Brain (organoid and tissue), 16 donors: ENCODE measurements at places on chromosomes 2 and 18.

DNA sequence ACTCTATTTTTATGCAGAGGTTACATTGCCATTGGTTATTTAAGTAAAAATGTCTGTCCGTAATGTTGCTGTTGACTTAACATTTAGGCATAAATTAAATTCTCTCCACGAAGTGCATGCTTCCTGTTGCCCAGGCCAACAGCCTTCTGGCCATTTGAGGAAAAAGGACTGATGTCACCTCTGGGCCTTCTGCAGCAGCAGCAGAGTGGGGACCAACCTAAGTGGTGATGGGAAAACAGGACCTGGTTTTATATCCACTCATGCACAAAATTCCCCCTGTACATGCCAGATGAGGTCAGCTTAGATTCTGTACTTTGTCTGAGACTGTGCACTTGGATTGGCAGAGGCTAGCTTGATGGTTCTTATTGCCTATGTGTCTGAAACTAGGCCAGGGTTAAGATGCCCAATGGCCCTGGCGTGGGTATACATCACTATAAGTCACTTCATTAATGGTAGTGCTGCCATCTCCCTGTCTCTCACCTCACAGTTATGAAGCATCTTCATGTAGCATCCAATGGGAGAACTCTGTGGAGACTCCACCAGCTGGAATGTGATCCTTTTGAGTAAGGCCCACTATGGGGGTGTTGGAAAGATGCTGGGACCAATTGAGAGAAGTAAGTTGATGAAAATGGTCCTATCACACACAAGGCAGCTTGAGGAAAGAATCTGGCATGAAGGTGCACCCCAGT, 4.4 kb downstream of the ARHGAP25 start:
- DNase-seq = peak; percentile 46

DNA sequence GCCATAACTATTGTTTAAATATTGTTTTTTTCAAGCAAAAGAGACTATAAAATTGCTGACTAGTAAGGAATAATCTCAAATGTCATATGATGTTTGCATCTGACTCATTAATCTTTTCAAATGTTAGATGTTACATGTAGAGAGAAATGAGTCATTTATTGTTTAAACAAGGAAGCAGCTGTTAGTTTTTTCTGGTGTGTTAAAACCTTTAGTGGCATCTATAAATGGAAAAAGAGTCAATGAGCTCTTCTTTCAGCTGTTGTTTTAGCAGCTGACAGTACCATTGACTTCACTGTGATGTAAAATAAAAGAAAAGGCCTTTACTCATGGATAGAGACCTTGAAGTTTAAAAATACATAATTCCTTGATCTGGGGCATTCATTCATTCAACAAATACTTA, 1.8 kb upstream of the KLHL41 start:
- DNase-seq = peak; percentile 3

- DNase-seq = no peak
Observed at GRCh38 chr2:218927422-218927821, 32.0 kb upstream of the CDK5R2 start.

DNA sequence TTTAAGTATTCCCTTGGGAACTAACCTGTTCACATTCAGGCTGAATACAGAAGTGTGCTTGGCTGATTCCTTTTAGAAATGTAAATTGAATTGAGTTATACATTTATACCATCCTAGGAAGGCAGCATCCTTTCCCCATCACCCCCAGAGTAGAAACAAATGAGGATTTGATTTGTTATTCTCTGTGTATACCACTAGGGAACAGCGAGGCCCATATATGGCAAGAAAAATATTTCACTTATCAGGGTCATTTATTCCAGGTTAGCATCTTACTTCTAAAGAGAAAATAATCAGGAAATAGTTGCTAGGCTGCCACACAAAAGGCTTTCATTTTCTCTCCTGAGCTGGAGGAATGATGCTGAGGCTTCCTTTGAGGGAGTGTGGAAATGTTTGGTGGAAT, 516.9 kb downstream of the PIK3C3 start:
- DNase-seq = no peak

- no peak for DNase-seq
Observed at GRCh38 chr2:36705326-36706020, 9.0 kb downstream of the VIT start.

- DNase-seq = no peak
Observed at GRCh38 chr18:33560686-33561370, 17.2 kb upstream of the ASXL3 start.

DNA sequence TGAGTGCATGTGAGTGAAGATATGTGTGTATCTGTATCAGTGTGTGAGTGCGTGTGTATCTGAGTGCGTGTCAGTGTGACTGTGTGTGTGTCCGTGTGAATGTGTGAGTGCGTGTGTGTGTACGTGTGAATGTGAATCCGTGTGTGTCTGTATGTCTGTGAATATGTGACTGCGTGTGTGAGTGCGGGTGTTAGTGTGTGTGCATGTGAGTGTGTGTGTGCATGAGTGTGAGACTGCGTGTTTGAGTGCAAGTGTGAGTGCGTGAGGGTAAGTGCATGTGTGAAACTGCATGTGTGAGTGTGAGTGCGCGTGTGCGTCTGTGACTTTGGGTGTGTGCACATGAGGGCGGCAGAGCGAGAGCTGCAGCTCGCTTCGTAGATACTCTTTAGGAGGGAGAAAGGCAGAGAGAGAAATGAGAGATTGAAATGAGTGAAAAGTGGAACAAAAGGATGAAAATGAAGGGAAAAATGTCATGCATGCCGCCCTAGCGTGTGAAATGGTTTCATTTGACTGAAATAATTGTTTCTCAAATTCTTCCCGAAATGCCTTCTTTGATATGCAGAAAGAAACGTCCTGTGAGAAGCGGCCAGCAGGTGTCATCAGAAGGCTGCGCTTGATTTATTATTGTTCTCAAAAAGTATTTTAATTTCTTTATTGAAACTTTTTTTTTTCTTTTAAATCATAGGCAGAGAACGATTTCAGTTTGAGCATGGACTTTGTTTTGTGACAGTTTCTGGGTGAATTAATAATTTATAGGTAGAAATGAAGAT, 25.6 kb downstream of the ZNF407 start:
- DNase-seq = peak; percentile 69
